T-helper 1 cell (primary cell): ENCODE measurements at places on chromosomes 1 and 21.

DNA sequence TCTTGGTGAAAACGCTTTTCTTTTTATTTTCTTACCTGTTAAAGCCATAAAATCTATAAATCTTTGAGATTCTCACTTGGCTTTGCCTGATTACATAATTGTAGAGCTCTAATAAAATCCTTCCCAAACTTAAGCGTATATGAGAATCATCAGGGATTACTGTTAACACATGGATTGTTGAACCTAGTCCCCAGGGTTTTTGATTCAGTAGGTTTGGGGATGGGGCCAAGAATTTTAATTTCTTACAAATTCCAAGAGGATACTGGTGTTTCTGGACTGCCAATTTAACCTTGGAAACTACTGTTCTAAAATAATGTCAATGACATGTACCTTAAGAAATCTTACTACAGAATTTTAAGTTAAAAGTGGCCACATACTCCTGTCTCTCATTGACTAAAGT lies 694.2 kb downstream of the BRINP3 start:
- no peak for DNase-seq

- DNase-seq, result peak; percentile 93
Observed at GRCh38 chr1:203765029-203765837, at the start of gene LAX1. Gene LAX1, plus strand, starts transcription at chr1:203765183. Its CDS starts 383 bp downstream, at chr1:203765566.

- no peak for DNase-seq
Observed at GRCh38 chr1:107202007-107202406, 61.2 kb downstream of the NTNG1 start.

- no peak for DNase-seq
Observed at GRCh38 chr21:45308194-45309068, 20.7 kb upstream of the POFUT2 start.

- DNase-seq, result no peak
Observed at GRCh38 chr21:38240129-38240528, 16.7 kb upstream of the KCNJ15 start.

DNA sequence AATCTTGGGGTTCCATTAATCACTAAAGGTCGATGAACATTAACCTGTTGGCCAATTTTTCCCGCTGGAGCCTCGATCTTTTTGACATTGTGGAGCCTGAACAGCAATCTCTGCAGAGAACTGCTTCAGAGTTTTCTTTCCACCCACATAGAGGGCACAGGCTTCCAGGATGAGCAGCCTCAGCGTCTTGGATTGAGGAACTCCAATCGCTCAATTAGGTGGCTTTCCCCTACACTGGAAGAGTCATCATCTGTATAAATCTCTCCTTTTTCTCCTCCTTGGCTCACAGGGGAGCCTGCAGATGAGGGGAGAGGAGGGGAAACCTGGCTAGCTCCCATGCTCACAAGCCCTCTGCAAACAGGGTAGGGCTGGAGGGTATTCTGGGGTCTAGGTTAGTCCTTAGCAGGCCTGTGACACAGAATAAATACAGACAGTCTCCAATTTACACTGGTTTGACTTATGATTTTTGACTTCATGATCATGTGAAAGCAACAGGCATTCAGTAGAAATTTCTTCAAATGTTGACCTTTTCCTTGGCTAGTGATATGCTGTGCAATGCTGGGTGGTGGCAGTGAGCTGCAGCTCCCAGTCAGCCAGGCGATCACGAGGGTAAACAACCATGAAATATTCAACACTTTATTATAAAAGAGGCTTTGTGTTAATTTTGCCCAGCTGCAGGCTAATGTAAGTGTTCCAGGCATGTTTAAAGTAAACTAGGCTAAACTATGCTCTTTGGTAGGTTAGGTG lies 80.8 kb downstream of the PGBD5 start:
- DNase-seq, result no peak

GRCh38 chr21:46256501-46256994 lies 28.0 kb upstream of the LSS start:
- DNase-seq, result no peak

GRCh38 chr1:23554481-23555269 lies 4.6 kb downstream of the ID3 start:
- peak; percentile 88 for DNase-seq

- no peak for DNase-seq
Observed at GRCh38 chr1:74392186-74392585, 120.2 kb downstream of the LRRC53 start.

DNA sequence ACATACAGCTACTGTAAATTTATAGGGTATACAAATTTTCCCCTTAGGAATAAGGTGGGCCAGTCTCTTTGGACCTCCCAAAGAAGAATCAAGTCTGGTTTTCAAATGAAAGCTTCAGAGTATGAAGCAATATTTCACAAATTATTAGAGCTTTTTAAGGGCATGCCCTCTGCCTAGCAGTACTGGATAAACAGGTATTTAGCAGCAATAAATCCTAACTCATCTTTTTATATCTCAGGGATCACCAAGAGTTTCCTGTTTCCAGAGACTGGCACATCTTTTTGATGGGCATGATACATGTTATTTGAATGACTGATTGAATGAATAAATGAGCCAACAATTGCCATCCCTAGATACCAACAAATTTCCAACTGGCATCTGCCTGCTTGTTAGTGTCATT lies 190.4 kb downstream of the NRIP1 start:
- DNase-seq, result no peak

DNA sequence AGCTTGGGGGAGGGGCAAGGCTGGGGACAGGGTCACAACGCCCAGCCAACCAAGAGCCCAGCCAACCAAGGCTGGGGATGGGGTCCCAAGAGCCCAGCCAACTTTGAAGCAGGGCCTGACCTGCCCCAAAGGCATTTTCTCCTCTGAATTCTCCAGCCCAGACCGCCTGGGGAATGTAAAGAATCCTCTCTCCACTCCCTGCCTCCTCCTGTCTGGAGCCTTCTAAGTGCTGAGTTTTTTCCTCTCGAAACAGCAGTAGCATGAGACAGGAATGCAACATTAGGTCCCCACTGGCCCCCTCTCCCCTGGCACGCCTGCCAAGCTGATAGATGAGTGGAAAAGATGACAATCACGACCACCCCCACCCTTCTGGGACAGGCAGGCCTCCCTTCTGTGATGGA lies 17.0 kb downstream of the C1orf198 start:
- no peak for DNase-seq

DNA sequence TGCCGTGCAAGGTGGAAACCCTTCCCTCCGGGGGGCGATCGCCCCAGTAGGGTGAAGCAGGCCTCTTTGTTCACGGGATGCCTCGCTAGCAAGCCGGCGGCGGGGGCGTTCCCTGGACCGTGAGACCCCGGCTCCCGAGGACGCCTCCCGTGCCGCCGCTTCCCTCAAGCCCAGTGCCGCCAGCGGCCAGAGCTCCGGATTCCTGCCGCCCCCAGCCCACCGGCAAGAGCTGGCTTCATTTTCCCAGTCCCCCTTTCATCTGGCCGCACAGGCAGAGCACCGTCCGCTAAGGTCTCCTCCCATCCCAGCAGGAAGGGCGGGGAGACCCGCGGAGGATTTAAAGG lies 16.3 kb downstream of the IER5 start:
- DNase-seq, result peak; percentile 40

DNA sequence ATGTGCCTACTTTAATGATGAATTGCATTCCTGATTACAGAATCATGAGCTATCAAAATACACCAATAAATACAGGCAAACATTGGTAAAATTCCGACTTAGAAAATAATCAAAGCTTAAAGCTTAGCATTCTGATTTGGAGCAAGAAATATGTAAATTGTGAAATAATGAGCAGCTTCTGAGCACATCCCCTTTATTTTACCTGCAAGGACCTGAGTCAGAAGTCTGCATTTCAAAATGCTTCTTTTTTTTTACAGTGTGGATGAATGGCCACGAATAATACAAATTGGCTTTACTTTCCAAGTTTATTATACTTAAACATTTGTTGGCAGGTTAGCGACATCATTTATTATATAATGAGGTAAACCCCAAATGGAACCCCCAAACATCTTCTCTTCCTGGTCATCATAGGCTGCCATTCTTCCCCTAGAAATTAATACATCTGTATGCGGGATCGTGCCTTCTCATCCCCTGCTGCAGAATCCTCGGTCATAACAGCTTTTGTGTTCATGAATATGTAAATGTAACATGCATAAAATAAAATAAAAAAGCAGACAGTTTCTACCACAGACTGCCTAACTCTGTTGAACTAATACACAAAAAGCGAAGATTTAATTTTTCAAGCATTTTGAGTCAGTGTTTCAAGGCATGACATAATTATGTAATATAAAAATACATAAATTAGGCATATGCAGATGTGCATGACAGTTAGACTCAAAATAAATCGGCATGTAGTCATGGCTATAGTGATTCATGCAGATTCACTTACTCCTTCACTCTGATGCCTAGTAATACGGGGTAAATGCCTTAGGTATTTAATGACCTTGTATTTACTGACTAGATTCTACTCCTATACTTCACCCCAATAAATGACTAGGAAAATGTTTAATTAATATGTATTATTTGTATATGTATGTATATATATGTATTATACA lies 339.7 kb downstream of the USP25 start:
- DNase-seq, result no peak

- no peak for DNase-seq
Observed at GRCh38 chr1:206686478-206687249, 2.0 kb downstream of the MAPKAPK2 start.

- peak; percentile 48 for DNase-seq
Observed at GRCh38 chr1:23452011-23452411, 27.5 kb upstream of the TCEA3 start.

GRCh38 chr21:31708541-31708940 lies 23.4 kb downstream of the SCAF4 start:
- DNase-seq, result no peak

GRCh38 chr1:156523801-156524480 lies 23.4 kb upstream of the MEF2D start:
- DNase-seq, result no peak

- no peak for DNase-seq
Observed at GRCh38 chr1:119001181-119002027, 13.3 kb upstream of the TBX15 start.

GRCh38 chr21:35204850-35205541 lies 155.9 kb upstream of the RUNX1 start:
- peak; percentile 11 for DNase-seq

- no peak for DNase-seq
Observed at GRCh38 chr1:178055093-178055492, 38.8 kb upstream of the RASAL2 start.

DNA sequence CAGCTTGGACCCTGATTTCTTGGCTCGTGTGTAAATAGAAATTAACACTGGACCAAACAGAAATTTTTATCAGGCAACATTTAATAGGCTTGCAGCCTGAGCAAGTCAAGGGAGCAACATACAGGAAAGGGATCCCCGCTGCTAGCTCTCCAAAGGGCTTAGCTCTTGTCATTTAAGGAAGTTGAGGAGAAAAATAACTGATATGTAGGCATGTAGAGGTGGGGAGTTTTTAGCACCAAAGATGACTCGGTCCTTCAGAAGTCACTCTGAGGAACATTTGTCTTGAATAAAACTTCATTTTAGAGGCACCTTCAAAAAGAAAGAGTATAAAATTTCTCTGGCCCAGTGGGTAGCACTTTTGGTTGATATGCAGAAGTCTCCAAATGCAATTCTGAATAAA lies 27.1 kb downstream of the GBP2 start:
- DNase-seq, result no peak

DNA sequence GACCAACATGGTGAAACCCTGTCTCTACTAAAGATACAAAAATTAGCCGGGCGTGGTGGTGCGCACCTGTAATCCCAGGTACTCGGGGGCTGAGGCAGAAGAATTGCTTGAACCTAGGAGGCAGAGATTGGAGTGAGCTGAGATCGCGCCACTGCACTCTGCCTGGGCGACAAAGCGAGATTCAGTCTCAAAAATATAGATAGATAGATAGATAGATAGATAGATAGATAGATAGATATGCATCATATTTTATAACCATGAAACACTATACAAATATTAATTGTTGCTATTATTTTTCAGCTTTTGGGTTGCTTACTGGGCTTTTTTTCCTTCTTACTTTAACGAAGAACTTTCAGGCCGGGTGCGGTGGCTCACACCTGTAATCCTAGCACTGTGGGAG lies 4.8 kb upstream of the FAF1 start:
- no peak for DNase-seq

DNA sequence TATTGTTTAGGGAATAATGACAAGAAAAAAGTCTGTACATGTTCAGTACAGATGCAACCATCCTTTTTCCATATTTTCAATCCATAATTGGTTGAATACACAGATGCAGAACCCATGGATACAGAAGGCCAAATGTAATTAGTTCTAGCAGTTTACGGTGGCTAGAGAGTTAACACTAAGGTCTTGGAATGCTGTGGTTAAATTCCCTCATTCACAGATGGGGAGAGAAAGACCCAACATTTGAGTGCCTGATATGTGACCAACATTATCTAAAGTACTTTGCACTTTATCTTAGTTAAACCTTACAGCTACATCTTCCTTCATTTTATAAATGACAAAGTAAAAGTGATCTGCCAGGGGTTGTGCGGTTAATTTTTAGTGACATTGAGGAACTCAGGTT lies 5.3 kb downstream of the SCMH1 start:
- DNase-seq, result no peak

GRCh38 chr1:161032409-161032808 lies 6.4 kb downstream of the TSTD1 start:
- DNase-seq, result no peak

DNA sequence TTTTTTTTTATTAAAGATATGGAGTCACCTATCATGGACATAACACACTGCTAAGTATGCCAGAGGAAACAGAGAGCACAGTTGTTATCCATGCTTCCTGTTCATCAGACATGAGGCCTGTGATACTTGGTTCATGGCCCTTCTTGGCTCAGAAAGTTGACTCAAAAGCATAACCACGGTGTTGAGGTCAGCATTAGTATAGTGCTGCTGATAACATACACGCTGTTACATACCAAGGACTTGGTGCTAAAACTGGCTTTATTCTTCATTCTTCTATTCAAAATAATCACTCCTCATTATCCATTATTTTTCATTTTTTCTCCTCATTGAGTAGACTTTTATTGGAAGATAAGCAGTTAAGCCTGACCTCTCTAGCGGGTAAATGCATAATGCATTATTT lies 464.1 kb downstream of the ADGRL2 start:
- no peak for DNase-seq

DNA sequence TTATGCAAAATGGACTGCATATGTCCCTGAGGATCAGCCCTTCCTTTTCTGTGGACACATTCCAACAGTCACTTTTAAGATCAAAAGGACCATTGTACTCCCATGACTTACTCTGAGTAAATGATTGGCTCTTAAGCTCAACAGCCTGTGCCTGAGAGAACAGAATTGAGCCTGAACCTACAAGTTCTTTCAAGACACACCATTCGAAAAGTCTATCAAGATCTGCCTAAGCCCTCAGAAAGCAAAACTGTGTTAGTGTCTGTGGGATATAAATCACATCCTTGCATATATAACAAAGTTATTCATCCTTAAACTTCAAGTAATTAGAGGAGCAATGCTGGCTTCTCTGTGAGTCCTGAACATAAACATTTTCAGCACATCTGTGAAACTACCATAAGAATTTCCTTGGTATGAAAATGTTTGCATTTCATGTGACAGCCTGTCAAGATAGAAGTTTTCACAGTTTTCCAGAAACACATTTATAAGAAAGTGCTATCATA lies 41.6 kb downstream of the PCNX2 start:
- no peak for DNase-seq

GRCh38 chr1:53982034-53982762 lies 35.8 kb downstream of the LDLRAD1 start:
- DNase-seq, result no peak

- DNase-seq, result no peak
Observed at GRCh38 chr1:244863491-244864252, 671 bp downstream of the HNRNPU start.
